Fibroblast of skin of abdomen (primary cell): ENCODE measurements at places on chromosomes 5 and 9.
A peak's percentile ranks its signal among the peaks of the same experiment; 100 is the strongest.

- DNase-seq, result no peak
Observed at GRCh38 chr9:137192859-137193258, 4.4 kb downstream of the SSNA1 start.

DNA sequence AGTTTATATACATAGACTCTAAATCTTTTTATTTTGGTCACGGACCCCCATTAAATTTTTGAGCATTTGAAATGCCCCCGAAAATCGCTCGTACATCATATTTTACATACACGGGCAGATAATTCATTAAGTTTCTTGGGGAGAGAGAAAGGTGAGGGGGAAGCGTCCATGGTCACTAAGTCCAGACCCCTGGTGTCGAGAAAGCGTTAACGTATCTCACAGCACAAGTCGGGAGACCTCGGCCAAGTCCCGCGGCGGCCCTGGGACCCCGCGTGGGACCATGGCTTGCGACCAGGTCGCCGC is 794 bp downstream of the PTBP3 start:
- DNase-seq, result no peak

- DNase-seq, result no peak
Observed at GRCh38 chr5:145712245-145712644, 122.9 kb downstream of the PRELID2 start.

- DNase-seq, result no peak
Observed at GRCh38 chr5:129448654-129449053, 11.4 kb upstream of the ADAMTS19 start.

DNA sequence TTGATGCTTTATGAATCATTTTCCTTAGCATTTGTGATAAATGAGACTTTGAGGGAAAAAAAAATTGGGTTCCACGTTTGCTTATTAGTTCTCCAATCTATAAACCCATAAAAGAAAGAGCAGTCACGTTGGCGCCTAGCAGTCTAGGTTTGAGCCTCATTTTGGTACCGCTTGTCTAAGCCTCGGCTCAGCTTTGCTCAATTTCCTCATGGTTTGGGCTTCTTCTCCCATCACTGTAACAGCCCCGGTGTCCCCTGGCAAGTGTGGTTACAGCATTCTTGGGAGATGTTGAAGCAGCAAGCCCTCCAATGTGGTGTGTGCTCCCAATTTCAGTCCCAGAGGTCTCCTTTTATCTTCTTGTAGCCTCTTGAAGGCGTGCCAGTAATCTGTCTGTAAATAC is 578.4 kb downstream of the CDK5RAP2 start:
- DNase-seq, result peak; percentile 42

DNA sequence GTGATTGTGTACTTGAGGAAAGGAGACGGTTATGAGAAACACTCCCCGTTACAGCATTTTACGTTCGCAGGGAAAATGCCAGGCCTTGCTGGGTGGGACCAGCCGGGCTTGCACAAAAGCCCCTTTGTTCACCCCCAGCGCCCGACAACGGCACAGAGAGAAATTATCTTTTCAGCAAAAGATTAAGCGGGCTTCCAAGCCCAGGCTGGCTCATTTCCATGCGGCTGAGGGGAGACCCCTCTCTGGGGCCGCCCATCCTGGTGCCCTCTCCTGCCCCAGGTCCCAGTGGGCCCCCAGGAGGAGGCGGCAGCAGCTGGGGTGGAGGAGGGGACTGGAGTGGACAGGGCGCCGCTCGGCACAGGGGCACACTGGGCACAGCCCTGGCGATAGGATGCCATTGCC is 50.8 kb upstream of the NOTCH1 start:
- no peak for DNase-seq

DNA sequence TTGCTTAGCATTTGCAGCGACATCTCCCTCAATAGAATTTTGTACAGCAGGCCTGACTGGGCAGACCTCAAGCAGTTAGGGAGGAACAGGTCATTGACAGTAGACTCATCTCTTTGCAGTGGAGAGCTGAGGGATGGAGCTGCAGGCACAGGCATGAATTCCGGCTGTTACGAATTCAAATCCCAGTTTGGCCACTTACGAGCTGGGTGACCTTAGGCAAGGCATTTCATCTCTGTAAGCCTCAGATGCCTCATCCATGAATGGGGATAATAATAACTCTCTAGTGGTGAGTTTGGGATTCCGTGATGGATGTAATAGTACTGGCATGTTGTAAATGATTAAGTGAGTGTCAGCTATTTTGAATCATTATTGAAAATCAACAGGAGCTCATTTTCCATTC is 195.3 kb downstream of the SEMA6A start:
- no peak for DNase-seq

DNA sequence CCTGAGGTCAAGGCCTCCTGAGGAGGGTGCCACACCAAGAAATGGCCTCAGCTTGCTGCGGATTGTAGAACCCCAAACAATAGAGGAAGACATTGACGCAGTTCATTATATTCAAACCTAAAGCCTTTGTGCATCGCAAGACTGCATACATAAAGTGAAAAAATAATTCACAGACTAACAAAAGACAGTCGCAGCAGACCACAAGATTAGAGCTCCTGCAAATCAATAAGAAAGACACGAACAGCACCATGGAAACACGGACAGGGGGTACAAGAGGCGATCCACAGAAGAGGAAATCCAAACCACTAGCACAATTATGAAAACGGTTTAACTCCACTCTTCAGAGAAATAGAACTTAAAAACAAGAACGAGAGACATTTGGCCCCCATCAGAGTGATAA is 10.0 kb upstream of the TCOF1 start:
- no peak for DNase-seq

GRCh38 chr9:751137-752051 is 90.1 kb upstream of the DMRT1 start:
- DNase-seq, result peak; percentile 46

DNA sequence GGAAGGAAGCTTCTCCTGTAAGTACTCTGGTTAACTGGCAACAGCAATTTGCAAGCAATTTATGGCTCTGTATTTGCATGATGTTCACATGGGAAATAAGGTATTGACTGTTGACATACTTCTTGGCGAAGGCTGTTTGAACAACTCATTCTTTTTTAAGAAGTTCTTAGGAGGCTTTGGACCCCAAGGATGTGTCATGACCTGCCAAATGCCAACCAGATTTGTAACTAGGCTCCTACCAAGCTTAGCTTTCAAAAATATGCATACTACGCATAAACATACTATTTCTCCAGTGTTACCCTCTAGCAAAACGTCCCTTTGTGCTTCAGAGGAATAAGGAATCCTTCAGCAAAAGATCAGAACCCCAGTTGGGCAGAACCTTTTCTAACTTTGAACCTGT is 165.2 kb upstream of the MSX2 start:
- DNase-seq, result peak; percentile 16

DNA sequence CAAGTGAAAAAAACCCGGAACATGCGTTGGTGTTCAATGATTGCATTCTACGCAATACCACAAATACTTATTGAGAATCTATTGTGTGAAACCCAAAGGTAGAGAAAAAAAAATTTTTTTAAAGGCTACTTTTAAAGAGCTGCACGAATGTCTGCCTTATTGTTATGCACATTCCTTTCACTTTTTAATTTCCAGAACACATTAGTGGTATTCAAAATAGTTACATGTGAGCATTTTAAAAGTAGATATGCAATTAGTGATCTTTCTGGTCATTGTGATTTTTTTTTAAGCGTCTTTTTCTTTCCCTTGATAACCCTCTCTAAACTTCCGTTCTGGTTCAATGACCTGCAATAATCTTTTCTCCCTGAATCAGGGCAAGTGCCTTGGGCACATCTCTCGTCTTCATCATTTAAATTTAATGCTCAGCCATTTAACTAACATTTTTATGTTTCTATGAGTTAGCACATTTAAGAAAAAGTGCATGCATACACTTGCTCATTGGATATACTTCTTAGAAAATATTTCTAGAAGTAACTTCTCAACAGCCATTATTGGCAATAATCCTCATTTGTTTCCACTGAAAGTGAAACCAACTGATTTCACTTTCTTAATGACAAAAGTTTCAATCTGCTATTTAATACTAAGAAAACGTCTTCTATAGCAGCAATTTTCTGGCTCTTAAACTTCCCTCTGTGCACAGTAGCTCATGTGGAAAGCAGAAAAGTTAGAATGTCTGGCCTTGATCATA is 80.3 kb downstream of the CDH6 start:
- no peak for DNase-seq
